ENCODE measurements at places on chromosomes 6 and 20.
A peak's percentile ranks its signal among the peaks of the same experiment; 100 is the strongest.

GRCh38 chr20:57788936-57789613, 79.3 kb upstream of the PMEPA1 start:
- DNase-seq: no peak

DNA sequence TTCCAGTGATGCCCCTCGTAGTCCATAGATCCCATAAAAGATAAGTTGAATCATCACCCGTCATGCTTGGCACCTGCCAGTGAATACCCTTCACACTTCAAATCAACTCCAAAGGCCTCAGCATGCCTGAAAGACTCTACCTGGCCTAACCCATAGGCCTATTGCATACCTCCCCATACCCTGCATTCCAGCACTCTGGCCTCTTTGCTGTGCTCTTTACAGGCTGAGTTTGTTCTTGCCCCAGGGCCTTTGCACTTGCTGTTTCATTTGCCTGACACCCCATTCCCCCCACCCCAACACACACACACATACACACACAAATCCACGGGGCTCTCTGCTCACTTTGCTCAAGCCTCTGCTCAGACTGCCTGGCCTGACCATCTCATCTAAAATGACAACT, 3.0 kb upstream of the GFOD1 start:
- DNase-seq: no peak

GRCh38 chr6:149324428-149324827, 6.9 kb downstream of the TAB2 start:
- no peak for DNase-seq

DNA sequence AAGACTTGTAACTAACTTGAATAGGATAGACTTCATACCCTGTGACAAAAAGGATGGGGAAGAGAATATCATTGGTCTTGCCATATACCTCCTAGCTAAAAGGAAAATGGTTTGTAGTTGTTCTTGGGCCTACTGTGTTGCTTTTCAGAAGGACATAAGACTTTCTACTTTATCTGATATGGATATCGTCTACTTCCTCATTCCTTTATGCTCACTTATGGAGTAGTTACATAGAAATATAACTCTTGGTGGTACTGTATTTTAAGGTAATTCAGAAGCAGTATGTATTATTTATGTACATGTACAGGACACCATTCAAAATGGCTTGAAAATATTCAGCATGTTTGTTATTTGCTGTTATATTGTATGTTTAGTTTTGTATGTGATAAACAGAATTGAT, 8.0 kb downstream of the FAM217B start:
- no peak for DNase-seq

DNA sequence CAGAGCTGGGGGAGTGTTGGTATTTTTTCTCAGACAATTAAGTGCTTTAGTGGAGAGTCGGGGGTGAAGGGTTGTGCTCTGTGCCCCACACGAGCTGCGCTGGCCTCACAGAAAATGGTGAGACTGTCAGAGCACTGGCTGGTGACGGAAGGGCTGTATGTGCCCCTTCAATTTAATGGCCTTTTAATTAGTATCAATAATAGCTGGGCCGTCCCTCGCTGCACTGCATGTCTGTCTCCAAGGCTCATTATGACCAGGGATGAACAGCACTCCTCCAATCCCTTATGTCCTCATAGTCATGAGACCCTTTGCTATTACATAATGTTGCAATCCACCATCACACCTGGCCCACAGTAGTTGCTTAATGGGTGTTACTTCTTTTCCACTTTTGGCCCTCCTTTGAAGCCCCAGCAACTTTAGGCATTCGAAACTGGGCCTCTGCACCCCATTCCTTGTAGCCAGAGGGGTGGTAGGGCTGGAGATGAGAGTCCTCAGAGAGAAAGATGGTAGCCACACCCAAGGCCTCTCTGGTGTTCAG, 9.5 kb upstream of the RALY start:
- DNase-seq: no peak

DNA sequence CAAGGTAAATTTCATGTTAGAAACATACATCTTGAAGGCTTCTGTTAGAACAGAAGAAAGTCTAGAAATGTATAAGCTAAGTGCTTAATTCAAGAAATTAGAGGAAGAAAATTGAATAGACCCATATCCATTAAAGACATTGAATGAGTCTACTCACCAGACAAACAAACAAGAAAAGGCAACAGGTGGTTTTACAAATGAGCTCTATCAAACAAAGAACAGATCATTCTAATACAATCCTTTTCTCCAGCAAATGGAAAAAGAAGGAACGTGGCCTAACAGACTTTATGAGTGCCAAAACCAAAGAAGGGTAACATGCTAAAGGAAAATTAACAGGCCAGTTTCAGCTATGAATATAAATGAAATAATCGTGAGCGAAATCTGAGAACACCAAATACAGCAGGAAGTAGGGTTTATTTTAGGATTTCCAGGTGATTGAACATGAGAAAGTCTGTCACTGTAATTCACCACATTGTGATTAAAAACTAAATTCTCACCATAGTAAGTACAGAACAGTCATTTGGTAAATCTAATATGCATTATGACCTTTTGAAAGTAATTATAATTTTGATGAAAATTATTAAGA, 22.6 kb downstream of the MTHFD1L start:
- DNase-seq: no peak

GRCh38 chr6:111823831-111824607, 49.2 kb downstream of the FYN start:
- DNase-seq: no peak

- no peak for DNase-seq
Observed at GRCh38 chr6:157615420-157615769, 207.7 kb upstream of the SNX9 start.

- DNase-seq: no peak
Observed at GRCh38 chr6:148435386-148435785, 92.7 kb downstream of the SASH1 start.

- no peak for DNase-seq
Observed at GRCh38 chr6:159751448-159751847, 10.4 kb upstream of the ACAT2 start.

DNA sequence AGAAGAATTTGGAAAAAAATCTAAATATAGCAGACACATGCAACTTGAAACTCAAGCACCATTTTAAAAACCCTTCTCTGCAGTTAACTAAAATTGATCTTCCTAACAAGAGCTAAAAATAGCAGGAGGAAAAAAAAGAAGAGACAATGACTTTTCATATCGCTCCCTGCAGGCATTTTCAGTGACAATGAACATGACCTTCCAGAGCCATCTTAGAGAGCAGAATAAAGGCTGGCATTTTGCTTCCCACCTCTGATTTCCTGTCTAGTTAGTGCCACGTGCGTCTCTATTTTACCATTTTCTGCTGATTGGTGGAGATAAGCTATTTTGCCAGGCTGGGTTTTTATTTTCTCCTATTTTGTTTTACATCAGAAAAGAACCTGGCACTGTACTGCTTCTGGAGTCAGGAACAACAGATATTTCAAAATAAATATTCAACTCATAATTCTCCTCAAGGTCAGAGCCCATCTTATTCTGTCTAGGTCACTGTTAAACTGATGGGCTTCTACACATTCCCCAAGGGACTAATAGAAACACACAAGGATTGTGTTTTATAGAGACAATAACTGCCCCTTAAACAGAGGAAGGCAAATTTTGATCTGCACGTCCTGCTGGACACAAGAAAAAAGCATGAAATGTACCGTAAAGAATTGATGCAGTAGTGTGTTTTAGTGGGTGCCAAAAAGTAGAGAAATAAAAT, 70.2 kb upstream of the ENPP5 start:
- DNase-seq: no peak

- DNase-seq: no peak
Observed at GRCh38 chr20:9417665-9418064, 96.7 kb upstream of the LAMP5 start.

- no peak for DNase-seq
Observed at GRCh38 chr6:89008001-89008814, 44.8 kb upstream of the RNGTT start.

- DNase-seq: no peak
Observed at GRCh38 chr6:155036907-155037306, 41.8 kb downstream of the TIAM2 start.

- no peak for DNase-seq
Observed at GRCh38 chr20:15630360-15630759, 942.9 kb downstream of the KIF16B start.

DNA sequence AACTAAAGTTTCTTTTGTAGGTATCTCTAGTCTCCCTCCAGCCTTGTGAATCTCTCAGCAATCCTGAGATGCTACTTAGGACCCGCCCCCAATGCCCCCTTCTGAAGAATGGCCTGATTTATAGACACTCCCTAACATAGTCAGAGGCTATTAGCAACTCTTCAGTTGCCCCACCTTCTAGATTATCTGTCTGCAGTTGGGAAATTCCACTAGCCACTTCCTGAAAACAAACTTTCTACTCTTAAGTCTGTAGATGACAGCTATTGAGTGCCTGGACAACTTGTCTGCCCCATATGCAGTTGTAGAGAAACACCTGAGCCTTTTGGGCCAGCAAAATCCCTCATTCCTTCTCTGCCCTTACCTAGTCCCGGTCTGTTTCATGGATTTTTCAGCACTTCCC, 188.2 kb upstream of the PREP start:
- no peak for DNase-seq

- DNase-seq: peak; percentile 79
Observed at GRCh38 chr6:44151348-44152108, 7.1 kb upstream of the CAPN11 start.

GRCh38 chr20:49956689-49957088, 20.5 kb downstream of the RNF114 start:
- no peak for DNase-seq

GRCh38 chr6:151807513-151808370, at the start of gene ESR1:
ESR1 (plus strand) TSS chr6:151807682; CDS start chr6:151807913, 231 bp downstream.
- DNase-seq: peak; percentile 14

GRCh38 chr6:10431423-10432164, 16.7 kb upstream of the TFAP2A start:
- no peak for DNase-seq

DNA sequence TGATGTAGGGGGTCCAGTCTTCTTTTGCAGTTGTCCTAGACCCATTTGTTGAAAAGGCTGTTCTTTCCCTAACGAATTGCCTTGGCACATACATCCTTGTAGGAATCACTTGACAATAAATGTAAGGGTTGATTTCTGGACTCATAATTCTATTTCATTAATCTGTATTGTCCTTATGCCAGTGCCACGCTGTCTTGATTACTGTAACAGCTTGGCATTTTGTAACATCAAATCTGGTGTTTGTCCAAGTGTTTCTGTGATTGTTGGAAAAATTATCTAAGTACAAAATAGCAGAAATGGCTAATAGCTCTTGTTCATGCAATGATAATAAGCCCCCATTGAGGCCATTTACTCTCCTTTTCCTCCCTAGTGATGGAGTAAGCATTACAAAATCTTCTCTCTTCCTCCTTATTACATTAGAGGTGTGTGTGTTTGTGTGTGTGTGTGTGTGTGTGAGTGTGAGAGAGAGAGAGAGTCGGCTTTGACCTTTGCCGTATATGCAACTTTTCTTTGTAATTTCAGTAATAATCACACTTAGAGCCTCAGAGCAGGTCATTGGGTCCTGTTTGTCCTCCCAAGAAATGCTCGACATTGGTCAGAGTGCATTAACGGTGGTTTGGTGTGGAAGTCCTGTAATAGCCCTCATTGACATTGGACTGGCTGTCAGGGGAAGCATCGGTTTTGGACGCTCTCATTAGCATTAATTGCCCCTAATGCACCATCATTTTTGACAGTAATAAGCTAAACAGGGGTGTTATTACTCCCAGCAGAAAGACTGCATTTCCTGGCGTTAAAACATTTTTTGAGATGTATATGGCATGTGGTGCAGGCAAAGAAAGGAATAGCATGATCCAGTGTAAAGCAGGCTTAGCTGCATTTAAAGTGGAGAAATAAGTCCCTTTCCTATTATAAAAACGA, 40.7 kb upstream of the MROH8 start:
- no peak for DNase-seq

DNA sequence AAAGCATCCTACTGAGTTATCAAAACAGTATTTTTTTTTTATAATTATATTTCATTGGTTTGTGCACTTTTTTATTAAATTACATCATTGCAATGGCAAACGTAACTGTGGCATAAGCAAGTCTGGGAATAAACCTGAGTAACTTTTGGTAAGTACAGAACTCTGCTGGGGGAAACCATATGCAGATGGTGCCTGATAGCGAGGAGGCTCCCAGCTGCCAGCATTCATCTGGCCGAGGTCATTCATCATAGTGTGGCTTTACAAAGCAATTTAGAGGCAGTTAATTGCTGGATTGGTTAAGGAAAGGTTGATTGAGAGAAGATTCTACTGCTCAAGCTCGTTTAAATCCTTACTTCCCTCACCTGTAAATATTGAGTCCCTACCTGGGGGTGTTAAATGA, 52.6 kb downstream of the HECA start:
- DNase-seq: no peak

DNA sequence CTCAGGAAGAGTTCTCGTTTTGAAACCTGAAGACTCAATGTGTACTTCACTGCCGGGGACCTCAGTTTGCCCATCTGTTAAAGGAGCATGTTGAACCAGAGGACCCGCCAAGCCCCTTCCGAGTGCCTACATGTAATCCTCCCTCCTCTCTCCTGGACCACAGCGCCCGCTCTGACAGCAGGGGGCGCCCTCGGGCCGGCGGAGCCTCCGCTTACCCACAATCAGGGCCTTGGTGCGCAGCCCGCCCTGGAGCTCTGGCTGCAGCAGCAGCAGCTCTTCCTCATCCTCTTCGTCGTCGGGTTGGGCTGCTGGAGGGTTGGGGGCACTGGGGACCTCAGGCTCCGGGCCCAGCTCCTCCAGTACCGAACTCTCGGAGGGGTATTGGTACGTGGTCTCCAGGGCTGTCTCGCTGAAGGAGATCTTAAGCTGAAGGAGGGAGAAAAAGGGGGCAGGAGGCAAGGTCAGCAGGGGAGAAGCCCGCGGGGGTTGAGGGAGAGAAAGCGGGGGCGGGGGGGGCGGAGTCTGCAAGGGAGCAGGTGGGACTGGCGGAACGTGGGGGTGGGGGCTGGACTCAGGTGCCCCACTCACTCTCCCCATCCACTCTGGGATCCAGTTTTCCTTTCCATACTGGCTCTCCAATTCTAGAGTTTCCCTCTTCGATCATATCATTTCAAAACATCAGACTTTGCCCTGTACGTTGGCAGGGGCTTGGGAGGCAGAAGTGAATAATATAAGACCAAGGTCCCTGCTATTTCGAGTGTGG, 6.3 kb upstream of the DHX16 start:
- DNase-seq: peak; percentile 92

DNA sequence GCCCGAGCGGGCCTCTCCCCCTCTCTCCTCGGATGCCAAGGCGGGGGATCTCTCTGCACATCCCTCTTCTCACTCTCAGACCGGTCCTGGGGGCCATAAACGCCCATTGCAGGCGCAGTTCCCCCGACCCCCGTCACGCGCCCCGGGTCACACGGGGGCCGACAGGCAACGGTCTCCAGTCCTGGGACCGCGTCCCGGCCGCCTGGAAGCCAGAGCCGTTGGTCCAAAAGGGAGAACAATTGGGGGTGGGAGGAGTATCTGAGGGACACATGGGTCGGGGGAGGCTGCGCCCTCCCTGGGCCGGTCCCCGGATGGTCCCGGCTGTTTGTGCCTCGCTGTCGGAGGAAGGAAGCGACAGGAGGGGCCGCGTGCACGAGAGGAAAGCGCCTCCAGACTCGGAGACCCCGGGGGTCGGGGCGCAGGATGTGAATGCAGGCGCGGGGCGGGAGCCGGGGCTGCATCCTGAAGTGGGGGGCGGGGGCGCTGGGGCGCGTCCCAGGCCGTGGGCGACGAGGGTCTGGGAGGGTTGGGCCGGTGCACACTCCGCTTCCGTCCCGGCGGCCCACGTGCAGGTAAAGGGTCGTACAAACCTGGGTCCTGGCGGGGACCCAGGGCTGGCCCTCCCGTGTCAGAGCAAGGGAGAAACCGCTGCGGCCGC, 903 bp downstream of the SLC4A11 start:
- DNase-seq: no peak

- no peak for DNase-seq
Observed at GRCh38 chr20:47740862-47741184, 44.5 kb downstream of the SULF2 start.

- no peak for DNase-seq
Observed at GRCh38 chr6:82246370-82246769, 1.2 kb downstream of the IBTK start.

Data from activated naive CD4-positive, alpha-beta T cell treated with anti-CD3 and anti-CD28 coated beads, Interleukin-2, amount 50 U/mL, for 16 hours (primary cell).